ENCODE measurements at places on chromosomes 3 and 15.

GRCh38 chr3:189512039-189512438 lies 119.2 kb upstream of the TP63 start:
- DNase-seq, result no peak

DNA sequence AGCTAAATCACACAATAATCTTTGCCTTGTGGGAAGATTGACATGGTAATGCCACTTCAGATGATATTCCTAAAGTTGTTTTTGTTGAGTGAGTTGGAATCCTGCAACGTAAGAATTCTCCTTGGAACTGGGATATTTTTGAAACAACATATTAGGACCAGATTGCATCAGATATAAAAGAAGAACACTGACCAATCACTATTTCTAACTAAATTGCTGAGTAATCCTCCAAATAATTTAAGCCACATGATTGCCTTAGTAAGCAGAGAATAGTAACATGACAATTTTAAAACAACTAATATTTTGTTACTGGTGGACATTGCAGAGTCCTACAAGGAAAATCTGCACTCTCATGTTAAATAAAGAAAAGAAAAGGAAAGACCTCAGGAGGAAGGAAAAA lies 353.9 kb upstream of the LMCD1 start:
- DNase-seq, result no peak

GRCh38 chr15:99015698-99016568 lies 8.3 kb upstream of the PGPEP1L start:
- no peak for DNase-seq

- DNase-seq, result no peak
Measured at GRCh38 chr3:123151251-123151705, 50.5 kb upstream of the SEC22A start.

DNA sequence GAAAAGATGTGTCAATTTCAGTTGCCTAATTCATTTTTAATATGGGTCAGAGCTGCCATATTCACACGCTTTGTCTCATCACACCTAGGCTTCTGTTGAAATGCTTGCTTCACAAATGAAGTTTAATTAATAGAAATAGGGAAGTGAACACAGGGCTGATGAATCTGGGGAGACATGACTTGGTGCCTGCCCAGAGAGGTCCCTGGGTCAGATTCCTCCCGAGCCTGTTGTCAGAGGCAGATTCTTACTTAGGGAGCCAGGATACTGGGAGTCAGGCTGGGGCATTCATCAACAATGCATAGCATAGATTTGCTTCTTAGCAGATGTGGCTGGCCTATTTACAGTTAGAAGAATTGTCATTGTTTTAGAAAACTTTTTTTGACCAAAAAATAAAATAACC lies 90.6 kb downstream of the CACNA1D start:
- no peak for DNase-seq

DNA sequence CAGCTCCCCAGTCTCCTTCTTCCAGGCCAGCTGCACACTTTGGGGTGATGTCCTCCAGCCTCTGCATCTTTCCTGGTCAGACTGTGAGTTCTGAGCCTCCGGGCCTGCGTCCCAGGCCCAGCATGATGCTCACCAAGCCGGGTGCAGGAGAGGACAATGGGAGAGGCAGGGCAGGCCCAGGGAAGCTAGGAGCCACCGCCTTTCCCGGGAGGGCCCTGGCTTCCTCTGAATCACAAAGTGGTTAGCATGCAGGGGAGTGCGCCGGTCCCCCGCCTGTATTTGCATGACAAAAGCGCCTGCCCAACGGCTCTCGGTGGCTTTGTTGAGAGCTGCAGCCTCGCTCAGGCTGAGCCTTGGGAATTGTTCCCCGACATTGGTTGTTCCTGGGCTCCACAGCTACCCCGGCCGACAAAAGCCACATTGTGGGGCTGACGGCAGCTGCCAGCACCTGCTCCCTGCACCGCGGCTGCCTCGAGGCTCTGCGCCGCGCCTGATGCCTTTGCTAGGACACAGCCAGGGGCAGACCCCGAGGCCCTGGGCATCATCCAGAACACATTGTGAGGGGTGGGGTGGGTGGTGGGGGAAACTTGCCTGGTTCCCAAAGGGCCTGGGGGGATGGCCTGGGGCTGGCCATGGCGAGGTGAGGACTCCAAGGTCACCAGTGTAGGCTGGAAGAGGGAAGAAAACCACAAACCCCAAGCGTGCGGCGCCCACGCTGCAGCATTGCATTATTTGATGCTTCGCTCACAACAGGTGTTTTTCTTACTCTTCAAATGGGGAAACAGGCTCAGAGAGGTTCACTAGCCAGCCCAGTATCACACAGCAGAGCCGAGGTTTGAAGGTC lies 20.0 kb upstream of the KLF13 start:
- no peak for DNase-seq

- DNase-seq, result no peak
Measured at GRCh38 chr3:60812502-60812901, 438.8 kb downstream of the FHIT start.

GRCh38 chr3:27171113-27171512 lies 198.1 kb downstream of the NEK10 start:
- no peak for DNase-seq

DNA sequence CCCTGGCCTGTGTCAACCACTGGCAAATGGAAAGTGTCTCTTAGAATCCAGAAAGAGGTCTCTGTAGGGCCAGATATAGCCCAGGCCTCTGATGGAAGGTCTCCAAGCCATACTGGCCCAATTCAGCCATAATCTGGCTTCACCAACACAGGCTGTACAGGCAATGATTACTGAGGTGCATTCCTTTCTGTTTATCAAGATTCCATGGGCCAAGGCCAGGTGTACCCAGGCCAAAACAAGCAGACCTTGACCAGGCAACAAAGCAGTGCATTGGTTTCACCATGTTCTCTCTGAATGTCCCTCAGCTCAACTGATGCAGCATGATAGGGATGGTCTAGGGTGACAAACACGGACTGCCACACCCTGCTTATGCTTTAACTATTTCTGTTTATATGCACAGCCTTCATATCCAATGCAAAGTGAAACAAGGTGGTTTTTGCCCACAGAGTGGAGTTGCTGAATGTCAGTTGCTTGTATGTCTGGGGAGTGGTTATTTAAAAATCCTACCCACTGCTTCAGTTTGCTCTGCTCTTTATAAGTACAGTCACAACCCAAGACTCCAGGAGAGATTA lies 25.2 kb downstream of the CCNL1 start:
- no peak for DNase-seq

GRCh38 chr3:22507709-22508108 lies 695.4 kb upstream of the UBE2E2 start:
- no peak for DNase-seq

DNA sequence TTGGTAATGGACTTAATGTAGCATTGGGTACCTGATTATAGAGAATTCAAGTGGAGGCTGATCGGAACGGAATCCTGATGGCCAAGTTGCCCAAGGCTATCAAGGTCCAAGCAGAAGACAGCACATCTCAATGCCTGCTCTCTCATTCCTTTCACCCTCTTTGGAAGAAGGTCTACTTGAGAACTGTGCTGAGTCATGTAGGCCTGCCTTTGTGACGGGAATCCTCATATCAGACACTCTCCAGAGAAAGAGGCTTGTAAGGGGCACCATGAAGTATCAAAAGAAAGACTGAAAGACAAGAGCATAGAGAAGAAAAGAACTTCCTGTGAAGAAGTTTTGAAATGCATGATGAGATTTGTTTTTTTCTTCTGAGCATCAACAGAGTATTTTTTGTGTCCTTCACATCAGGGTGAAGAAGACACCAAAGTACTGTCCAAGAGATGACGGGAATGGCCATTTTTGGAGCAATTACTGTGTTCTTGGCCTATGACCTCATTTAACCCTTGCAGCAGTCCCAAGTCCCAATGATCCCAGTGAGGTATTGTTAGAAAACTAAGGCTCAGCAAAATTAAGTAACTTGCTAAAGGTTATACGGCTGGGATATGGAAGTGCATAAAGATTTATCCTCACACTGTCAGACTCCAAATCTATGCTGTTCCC lies 13.2 kb upstream of the LARP6 start:
- no peak for DNase-seq

DNA sequence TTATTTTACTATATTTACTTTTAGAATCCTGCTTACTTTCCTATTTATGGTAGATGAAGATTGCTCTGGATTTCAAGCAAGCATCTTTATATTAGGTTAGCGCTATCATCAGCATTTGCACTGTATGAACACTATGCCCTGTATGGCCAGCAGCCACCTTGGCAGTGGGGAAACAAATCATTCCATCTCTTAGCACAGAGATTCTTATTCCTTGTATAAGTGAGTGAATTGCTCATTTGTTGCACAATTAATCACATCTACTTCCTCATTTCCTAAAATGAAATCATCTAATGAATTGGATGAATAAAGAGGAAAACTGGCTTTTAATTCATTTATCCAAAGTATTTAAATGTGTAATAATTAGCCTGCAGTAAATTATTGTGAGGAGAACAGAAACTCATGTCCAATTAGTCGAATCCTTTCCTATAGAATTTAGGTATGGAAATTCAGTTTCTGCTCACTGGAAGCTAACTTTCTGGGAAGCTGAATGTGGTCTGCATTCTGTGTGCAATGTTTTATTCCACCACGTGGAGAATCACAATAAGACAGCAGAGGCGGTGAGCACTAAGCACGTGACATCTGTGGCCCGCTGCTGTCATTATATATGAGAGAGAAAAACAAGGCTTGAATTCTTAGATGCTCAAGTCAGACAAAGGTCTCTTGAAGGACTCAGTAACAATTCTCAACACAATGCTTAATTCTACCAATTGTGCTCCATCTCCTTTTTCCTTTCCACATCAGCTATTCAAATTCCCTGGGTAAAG lies 93.4 kb downstream of the PEX5L start:
- DNase-seq, result no peak

- DNase-seq, result no peak
Measured at GRCh38 chr3:29239376-29239775, 41.5 kb upstream of the RBMS3 start.

DNA sequence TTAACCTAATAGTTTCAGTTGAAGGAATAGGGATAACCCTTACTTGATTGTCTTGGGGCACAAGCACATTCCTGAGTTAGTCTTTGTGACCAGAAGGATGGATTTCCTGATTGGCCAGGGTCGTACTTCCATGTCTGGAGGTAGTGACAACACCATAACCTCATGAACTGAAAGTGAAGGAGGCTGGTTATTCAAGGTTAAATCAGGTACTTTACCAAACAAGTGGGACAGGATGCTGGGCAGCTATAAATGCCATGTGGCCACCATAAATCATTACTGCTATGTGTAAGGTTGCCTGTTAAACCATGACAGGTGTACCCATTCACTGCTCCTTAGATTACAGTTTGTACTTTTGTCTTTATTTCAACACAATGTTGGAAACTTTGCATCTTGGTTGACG lies 128.3 kb upstream of the SAMMSON start:
- DNase-seq, result no peak

GRCh38 chr3:89434621-89435380 lies 327.4 kb downstream of the EPHA3 start:
- no peak for DNase-seq

- no peak for DNase-seq
Measured at GRCh38 chr3:196641333-196642054, 2.0 kb downstream of the NRROS start.

DNA sequence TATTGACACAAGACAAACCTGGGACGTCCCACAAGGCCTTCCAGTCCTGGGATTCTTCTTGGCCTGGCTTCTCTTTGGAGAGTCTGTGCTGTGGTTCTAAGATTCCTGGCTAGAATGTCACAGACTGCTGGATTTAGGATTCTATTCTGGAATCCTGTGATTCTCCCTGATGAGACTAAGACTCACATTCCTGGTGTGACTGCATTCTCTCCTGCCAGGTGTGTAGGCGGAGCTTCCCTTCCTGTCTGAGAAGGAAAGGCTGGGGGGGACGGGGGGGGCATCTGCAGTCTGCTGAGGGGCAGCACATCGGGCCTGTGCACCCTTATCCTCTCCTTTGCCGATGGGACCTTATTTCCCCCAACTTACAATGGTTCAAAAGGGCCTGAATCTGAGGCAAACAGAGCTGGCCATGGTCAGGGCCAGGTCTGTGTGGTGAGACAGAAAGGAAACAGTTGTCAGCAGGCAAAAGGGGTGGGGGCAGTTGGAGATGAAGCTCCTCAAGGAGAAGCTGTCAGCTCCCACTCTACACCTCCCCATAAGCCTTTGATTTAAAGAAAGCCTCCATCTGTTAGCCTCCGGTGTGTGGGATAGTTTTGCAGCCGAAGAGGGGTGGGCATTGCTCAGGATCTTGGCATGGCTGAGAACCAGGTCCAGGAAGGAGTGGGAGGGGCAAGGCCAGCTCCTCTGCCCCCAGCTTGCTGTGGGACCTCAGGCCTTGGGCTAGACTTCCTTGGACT lies 30.9 kb downstream of the VIPR1 start:
- DNase-seq, result no peak

- no peak for DNase-seq
Measured at GRCh38 chr3:58032186-58032585, 24.0 kb downstream of the FLNB start.

DNA sequence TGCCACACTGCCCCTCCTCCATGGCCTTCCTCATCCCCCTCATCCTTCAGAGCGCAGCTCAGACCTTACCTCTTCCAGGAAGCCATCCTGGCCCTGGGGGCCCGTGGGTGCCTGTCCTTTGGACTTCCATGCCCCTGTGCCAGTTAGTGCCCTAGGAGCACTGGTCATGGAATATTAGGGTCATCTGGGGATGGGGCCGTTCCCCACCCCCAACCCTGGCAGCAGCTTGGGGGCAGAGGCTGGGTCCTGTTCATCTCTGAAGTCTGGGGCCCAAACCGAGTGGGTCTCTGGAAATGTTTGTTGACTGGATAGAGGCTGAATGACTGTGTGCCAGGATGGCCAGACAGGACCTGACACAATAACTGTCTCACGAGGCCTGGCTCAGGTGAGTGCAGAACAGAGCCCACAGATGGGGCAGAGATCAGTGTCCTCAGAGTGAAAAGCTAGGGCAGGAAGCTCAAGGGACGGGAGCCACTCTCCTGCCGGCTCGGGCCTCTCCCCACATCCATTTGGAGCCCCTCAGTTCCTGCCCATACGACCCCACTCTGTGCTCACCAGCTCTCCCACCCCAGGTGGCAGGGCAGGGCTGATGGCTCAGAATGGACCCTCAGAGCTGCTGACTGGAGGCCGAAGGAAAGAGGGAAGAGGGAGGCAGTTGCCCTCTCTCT lies 62.5 kb downstream of the TLE3 start:
- no peak for DNase-seq

All from transverse colon (tissue), 4 donors.